ENCODE measurements at places on chromosomes 7 and 10. TPM values are rescaled to one million over a fixed set of nuclear protein-coding genes. Genes with fewer than 3 reads are reported as not detected.

- H3K4me3 ChIP-seq: no peak overlapping the region
- no peak overlapping the region for H3K27ac ChIP-seq
- DNase-seq: no peak
- no peaks in the 10 kb centered on the region for H3K36me3 ChIP-seq
- no peaks in the 10 kb centered on the region for H3K27me3 ChIP-seq
Measured at GRCh38 chr7:3158341-3158760, 114.7 kb upstream of the CARD11 start.

The ANKRD7 gene
- total RNA-seq: 0.40 TPM

GRCh38 chr10:52525761-52526160 is 211.7 kb downstream of the DKK1 start:
- no peaks in the 10 kb centered on the region for H3K36me3 ChIP-seq
- H3K4me3 ChIP-seq: no peak overlapping the region
- H3K4me1 ChIP-seq: no peaks in the 10 kb centered on the region
- H3K27me3 ChIP-seq: no peaks in the 10 kb centered on the region

GRCh38 chr7:72268796-72269195 is 143.3 kb downstream of the CALN1 start:
- no peaks in the 10 kb centered on the region for H3K27me3 ChIP-seq
- no peak overlapping the region for H3K27ac ChIP-seq
- H3K36me3 ChIP-seq: no peaks in the 10 kb centered on the region
- no peaks in the 10 kb centered on the region for H3K4me1 ChIP-seq
- no peak for DNase-seq

DNA sequence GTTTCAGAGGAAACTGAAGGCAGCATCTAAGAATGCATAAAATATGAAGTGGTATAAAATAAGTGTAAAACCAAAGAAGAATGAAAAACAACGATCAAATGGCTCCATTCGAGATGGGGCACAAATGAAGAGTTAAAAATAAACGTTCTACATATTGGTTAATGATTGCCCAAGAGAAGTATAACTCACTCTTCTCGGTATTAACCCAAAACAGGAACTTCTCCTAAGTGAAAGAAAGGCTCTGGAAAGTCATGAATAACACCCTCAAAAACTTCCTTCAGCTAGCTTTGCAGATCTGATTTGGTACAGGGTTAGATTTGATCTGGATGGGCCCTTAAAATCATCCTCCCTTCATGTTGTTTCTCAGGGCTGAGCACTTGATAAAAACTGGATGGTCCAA is 94.3 kb upstream of the ADO start:
- no peaks in the 10 kb centered on the region for H3K27me3 ChIP-seq
- H3K27ac ChIP-seq: no peak overlapping the region
- no peak overlapping the region for H3K4me3 ChIP-seq
- no peak for DNase-seq
- no peaks in the 10 kb centered on the region for H3K4me1 ChIP-seq

GRCh38 chr10:119026301-119027110 is 3.0 kb upstream of the NANOS1 start:
- H3K36me3 ChIP-seq: no peaks in the 10 kb centered on the region
- DNase-seq: no peak
- peaks cover 15% of the 10 kb centered on the region for H3K4me1 ChIP-seq
- no peaks in the 10 kb centered on the region for H3K27me3 ChIP-seq
- H3K4me3 ChIP-seq: no peak overlapping the region

- H3K27me3 ChIP-seq: no peaks in the 10 kb centered on the region
- no peaks in the 10 kb centered on the region for H3K36me3 ChIP-seq
- no peak for DNase-seq
- H3K27ac ChIP-seq: no peak overlapping the region
- H3K4me1 ChIP-seq: no peaks in the 10 kb centered on the region
Measured at GRCh38 chr7:113093561-113093960, 6.9 kb upstream of the GPR85 start.

GRCh38 chr10:71690094-71690720 is 29.4 kb downstream of the C10orf105 start:
- peak; percentile 15 for DNase-seq
- no peak overlapping the region for H3K27ac ChIP-seq
- no peaks in the 10 kb centered on the region for H3K4me1 ChIP-seq

The RPEL1 gene
- not detected for total RNA-seq

DNA sequence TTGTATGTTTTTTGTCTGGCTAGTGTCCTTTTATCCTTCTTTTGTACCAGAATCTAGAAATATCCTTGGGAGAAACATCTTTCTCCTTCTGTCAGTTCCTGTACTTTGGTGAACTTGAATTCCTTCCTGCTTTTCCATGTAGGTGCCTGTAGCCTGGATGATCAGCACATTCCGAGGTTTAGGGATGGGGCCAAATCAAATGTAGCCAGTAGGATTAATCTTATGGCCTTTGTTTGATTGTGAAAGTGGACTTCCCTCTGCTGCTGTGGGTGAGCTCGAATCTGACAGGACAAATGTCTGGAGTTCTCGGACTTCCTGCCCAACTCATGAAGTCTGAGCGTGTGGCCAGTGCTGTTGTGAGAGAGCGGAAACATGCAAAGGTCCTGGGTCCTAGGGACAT is 33.2 kb upstream of the NAMPT start:
- H3K27ac ChIP-seq: no peak overlapping the region
- H3K4me3 ChIP-seq: no peak overlapping the region
- H3K27me3 ChIP-seq: no peaks in the 10 kb centered on the region
- no peak for DNase-seq

DNA sequence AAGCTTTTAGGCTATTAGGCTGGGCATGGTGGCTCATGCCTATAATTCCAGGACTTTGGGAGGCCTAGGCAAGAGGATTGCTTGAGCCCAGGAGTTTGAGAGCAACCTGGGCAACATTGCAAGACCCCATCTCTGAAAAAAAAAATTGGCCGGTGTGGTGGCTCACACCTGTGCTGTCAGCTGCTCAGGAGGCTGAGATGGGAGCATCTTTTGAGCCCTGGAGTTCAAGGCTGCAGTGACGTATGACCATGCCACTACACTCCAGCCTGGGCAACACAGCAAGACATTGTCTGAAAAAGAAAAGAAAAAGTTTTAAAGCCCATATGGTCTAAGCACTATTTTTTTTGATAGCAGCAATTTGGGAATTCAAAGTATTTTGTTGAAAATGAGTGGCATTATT is 15.8 kb upstream of the SEC61A2 start:
- DNase-seq: no peak
- H3K27me3 ChIP-seq: no peaks in the 10 kb centered on the region
- H3K36me3 ChIP-seq: peaks cover 2% of the 10 kb centered on the region
- no peak overlapping the region for H3K27ac ChIP-seq

- DNase-seq: no peak
- H3K4me3 ChIP-seq: no peak overlapping the region
Measured at GRCh38 chr7:69367780-69368179, 230.5 kb upstream of the AUTS2 start.

The C7orf57 gene
- total RNA-seq: not detected

The MUC12 gene
- total RNA-seq: not detected

- H3K4me1 ChIP-seq: no peaks in the 10 kb centered on the region
- no peaks in the 10 kb centered on the region for H3K27me3 ChIP-seq
- H3K4me3 ChIP-seq: no peak overlapping the region
- no peaks in the 10 kb centered on the region for H3K36me3 ChIP-seq
Measured at GRCh38 chr10:59688921-59689351, 20.7 kb downstream of the SLC16A9 start.

The CYP26C1 gene
- not detected for total RNA-seq

DNA sequence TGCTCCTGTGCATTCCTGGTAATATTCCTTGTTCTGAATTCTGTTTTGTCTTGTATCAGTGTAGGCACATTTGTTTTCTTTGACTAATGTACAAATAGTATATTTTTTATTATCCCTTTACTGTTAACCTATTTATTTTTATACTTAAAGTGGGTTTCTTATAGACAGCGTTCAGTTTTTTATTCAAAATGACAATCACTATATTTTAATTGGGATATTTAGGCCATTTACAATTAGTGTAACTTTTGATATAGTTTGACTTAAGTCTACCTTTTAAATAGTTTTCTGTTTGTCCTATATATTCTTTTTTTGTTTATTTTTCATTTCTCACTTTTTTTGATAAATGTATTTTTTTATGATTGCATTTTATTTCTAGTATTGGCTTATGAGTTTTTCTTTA is 219.8 kb downstream of the DNAJB9 start:
- no peak overlapping the region for H3K4me3 ChIP-seq
- H3K27me3 ChIP-seq: no peaks in the 10 kb centered on the region
- no peaks in the 10 kb centered on the region for H3K4me1 ChIP-seq
- DNase-seq: no peak

The POT1 gene
- total RNA-seq: 9.1 TPM

DNA sequence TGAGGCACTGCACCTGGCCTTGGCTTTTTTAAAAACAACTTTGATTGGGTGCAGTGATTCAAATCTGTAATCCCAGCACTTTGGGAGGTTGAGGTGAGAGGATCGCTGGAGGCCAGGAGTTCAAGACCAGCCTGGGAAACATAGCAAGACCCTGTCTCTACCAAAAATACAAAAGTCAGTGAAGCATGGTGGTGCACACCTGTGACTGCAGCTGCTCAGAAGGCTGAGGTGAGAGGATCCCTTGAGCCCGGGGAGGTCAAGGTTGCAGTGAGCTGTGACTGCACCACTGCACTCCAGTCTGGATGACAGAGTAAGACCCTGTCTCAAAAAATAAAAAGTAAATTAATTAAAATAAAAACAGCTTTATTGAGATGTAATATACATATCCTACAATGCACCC is 84.9 kb downstream of the NPTX2 start:
- no peak overlapping the region for H3K27ac ChIP-seq
- no peaks in the 10 kb centered on the region for H3K4me1 ChIP-seq
- DNase-seq: no peak
- no peak overlapping the region for H3K4me3 ChIP-seq
- H3K27me3 ChIP-seq: no peaks in the 10 kb centered on the region

The ARHGEF5 gene
- 0.48 TPM for total RNA-seq

The STEAP1B gene
- 0.91 TPM for total RNA-seq

GRCh38 chr7:35576031-35576573 is 118.8 kb downstream of the HERPUD2 start:
- no peak overlapping the region for H3K27ac ChIP-seq
- H3K27me3 ChIP-seq: no peaks in the 10 kb centered on the region
- DNase-seq: no peak

- no peak for DNase-seq
- no peak overlapping the region for H3K27ac ChIP-seq
- H3K4me1 ChIP-seq: no peaks in the 10 kb centered on the region
- H3K27me3 ChIP-seq: no peaks in the 10 kb centered on the region
- no peak overlapping the region for H3K4me3 ChIP-seq
- no peaks in the 10 kb centered on the region for H3K36me3 ChIP-seq
Measured at GRCh38 chr7:110010359-110010758, 1080.6 kb upstream of the LRRN3 start.

GRCh38 chr10:4132216-4132556 is 347.2 kb upstream of the KLF6 start:
- H3K27me3 ChIP-seq: no peaks in the 10 kb centered on the region
- DNase-seq: no peak
- H3K4me3 ChIP-seq: no peak overlapping the region
- H3K36me3 ChIP-seq: no peaks in the 10 kb centered on the region

The UPK3B gene
- 0.77 TPM for total RNA-seq

The MSANTD7 gene
- total RNA-seq: 6.2 TPM
